Vagina (tissue), 2 donors: ENCODE measurements at places on chromosomes 5 and 9. TPM values are rescaled to one million over a fixed set of nuclear protein-coding genes. Genes with fewer than 3 reads are reported as not detected.
A peak's percentile ranks its signal among the peaks of the same experiment; 100 is the strongest.

GRCh38 chr5:78660401-78660800, 11.8 kb upstream of the LHFPL2 start:
- no peak for DNase-seq

- DNase-seq: no peak
These were observed 70.4 kb downstream of the ARHGEF37 start for GRCh38 chr5:149651686-149652085.

- no peak for DNase-seq
These were observed 39.5 kb downstream of the PTGES start for GRCh38 chr9:129713402-129713679.

GRCh38 chr9:811106-811531, 30.4 kb upstream of the DMRT1 start:
- no peak for DNase-seq

DNA sequence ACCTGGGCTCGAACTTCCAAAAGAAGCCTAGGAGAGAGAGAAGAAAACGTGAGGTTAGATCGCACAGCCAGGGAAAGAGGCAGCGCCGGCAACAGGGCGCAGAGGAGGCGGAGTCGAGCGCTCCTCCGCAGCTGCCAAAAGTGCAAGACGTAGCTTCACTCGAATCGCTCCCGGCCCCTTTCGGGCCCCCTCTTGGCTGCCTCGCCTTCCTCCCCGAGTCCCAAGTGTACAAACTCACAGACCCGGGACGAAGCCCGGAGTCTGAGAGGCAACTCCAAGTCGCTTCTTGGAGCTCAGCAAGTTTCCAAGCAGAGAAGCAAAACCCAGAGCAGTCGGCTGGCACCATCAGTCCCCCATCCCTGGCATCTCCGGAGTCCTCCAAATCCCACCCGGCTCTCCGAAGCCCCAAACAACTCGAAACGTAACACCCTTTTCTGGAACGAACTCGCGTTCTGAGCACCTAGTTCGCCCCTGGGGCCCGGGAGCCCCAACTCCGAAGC, 1.2 kb downstream of the MIER3 start:
- DNase-seq: peak; percentile 91

DNA sequence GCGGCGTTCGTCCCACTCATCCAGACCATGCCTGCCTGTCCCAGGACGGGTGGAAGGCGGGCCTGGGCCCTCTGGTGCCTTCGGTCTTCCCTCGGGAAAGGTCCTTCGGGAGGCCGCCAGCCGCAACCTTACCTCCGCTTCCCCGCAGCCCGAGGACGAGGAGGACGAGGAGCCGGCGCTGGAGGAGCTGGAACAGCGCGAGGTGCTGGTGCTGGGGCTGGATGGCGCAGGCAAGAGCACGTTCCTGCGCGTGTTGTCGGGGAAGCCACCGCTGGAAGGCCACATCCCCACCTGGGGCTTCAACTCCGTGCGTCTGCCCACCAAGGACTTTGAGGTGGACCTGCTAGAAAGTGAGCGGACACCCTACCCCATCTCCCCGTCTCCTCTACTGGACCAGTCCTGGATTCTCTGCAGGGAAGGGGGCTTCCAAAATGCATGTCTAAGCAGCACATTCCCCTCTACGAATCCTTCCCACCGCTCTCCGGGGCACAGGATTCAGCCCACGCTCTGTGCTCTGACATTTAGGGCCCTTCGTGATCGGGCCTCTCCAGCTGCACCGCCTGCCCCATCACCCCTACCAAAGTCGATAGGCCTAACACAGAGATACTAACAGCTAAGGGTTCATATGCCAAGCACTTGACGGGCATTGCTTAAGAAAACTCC, 1.1 kb downstream of the ARL10 start:
- no peak for DNase-seq

DNA sequence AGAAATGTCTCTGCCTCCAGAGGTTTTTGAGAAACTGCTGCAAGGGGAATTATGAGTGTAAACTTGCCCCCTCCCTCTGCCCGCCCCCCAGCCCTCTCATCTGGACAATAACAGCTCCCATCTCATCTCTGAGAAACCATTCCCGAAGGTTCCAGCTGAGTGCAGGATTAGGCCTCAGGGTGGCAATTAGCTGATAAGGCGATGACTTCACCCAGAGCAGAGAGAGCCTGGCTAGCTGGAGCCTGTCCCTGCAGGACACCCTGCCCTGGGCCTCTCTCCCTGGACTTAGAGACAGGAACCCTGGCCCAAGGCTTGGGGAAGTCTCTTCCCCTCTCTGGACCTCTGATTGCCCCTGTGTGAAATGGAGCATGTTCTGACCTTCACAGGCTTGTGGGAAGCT, 45.7 kb upstream of the HAND1 start:
- no peak for DNase-seq

DNA sequence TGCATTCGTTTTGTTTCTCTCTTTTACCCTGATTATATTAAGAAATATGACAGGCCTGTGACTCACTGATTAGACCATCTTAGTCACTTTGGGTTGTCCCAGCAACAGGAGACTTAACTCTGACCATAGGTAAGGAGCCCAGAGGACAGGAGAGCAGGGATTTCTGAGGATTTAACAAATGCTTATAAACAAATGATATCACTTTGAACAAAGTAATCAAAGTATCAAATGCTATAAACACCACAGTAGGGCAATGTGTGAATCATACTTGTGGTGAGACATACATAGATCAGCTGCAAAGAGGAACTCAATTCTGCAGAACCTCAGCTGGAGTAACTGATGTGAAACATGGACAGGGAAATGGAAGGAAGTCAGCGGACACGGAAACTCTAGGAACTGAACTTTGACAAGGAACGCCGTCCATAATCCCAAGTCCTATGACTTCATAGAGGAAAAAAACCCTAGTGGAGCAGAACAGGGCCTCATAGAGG, 190.6 kb upstream of the MSX2 start:
- no peak for DNase-seq

GRCh38 chr9:128722380-128723351, 1.3 kb downstream of the ZDHHC12 start:
- no peak for DNase-seq

DNA sequence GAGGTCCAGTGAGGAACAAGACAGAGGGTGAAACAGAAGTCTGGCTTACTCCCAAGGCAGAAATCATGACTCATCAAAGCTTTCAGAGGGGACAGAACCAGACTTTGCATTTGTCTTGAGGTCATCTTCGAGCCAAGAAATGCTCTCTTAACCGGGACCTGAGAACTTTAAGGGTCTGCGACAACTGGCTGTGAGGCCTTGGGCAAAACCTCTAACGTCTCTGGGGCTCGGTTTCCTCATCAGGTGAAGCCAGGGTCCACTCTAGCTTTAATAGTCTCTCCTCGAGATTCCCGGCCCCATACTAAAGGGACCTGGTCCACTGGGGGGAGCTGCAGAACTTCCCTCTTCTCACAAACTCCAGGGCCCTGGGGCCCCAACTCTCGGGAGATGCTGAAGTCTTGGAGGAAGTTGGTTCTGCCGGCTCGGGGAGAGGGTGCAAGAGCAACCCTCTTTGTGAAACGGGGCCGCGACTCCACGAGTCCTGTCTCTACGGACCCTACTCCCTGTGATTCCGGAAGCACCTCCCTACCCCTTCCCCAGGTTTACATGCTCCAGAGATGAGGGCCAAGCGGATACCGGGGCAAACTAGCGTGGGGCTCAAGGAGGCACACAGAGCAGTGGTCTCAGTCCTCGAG, 2.6 kb downstream of the GLIS3 start:
- DNase-seq: peak; percentile 93

The C6 gene
- total RNA-seq: 2.0 TPM

The CDH12 gene
- total RNA-seq: not detected

The TRAF1 gene
- total RNA-seq: 6.9 TPM

The CDH9 gene
- not detected for total RNA-seq

The PPIP5K2 gene
- 24.6 TPM for total RNA-seq

The EPB41L4A gene
- total RNA-seq: 27.5 TPM
